ENCODE measurements at places on chromosomes 7 and 10.

- no peak for DNase-seq
Observed at GRCh38 chr7:139651308-139651707, 126.5 kb downstream of the HIPK2 start.

DNA sequence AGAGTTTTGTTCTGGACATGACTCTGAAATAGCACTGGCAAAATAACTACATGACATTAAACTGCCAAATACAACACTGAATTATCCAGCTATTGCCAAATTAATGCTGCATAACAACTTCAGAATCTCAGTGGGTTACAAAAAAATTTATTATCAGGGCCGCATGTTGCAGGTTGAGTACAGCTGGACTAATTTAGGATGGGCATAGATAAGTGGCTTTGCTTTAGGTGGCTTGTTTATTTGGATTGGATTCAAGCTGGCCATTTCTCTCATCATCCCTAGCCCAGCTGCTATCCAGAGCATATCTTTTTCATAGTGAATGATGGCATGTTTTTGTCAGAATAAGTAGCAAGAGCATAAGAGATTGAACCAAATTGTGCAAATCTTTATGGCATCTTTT is 1277.1 kb downstream of the REEP3 start:
- DNase-seq, result no peak

GRCh38 chr7:121388950-121389349 is 7.2 kb downstream of the FAM3C start:
- DNase-seq, result no peak

DNA sequence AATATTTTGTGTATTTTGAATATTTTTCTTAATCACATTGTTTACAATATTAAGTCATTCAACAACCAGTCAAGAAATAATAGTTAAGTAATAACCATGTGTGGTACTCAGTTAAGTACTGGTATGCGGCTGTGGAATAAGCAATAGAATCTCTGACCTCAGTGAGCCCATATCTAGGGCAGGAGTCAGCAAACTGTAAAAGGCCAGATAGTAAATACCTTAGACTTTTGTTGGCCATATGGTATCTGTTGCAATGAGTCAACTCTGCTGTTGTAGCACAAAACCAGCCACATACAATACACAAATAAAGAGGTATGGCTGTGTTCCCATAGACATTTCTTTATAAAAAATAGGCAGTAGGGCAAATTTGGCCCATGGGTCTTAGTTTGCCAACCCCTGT is 311.6 kb upstream of the SEMA3A start:
- DNase-seq, result no peak

DNA sequence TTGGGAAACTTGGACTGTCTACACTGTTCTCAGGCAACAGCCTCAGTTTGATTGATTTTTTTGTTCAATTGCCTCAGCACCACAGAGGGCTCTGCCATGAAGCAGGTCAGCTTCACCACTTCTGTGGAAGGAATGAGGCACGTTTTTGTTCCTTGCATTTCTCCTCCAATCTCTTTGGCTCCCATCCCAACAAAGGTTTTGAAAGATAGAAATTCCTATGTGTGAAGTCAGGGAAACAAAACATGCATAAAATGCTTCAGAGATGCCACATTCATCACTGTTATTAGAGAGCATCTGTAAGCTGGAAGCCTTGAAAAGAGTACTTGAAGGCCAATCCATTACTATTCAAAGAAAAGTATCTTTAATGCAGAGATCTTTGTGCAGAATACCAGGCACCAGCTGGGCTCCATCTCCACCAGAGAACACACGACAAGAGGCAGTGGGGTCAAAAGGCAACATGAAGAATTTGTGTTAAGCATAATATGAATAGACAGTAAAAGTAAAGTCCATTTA is 249.1 kb upstream of the LYZL1 start:
- no peak for DNase-seq

DNA sequence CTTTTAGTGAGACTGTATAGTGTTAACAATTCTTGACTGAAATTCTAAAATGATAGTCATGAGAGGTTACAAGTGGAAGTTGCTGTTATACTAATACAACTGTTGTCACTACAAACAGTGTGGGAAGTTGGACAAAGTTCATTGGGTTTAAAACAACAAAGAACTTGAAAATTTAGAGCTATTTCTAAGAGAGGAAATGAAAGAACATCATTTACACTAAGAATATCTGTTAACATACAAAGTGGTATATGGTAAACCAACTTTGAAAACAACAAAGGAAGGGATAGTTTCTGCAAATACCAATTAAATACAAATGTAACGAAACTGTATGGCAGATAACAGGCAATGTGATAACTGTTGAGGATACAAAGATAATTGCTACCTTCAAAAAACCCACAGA is 11.6 kb downstream of the MTPN start:
- DNase-seq, result no peak

- DNase-seq, result no peak
Observed at GRCh38 chr10:122191936-122192541, 79.1 kb upstream of the BTBD16 start.

DNA sequence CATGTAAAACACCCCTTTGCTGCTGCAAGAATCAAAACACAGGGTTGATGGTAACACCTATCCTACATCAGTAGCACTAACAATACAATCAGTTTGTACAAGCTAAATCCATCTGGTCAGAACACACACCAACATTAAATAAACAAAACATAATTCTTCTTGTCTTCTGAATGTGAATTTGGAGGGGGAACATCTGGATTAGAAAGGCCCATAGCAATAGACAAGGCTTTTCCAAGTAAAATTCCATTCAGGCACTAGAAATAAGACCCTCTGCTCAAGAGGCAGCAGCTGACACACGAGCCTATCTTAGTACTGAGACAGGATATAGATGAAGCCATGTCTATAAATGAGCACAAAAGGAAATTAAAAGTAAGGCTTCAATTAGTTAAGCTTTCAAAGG is 839.9 kb upstream of the LRRTM3 start:
- no peak for DNase-seq

- DNase-seq, result no peak
Observed at GRCh38 chr10:124875596-124875995, 66.3 kb upstream of the ZRANB1 start.

GRCh38 chr10:1284076-1284475 is 227.9 kb downstream of the WDR37 start:
- DNase-seq, result no peak

DNA sequence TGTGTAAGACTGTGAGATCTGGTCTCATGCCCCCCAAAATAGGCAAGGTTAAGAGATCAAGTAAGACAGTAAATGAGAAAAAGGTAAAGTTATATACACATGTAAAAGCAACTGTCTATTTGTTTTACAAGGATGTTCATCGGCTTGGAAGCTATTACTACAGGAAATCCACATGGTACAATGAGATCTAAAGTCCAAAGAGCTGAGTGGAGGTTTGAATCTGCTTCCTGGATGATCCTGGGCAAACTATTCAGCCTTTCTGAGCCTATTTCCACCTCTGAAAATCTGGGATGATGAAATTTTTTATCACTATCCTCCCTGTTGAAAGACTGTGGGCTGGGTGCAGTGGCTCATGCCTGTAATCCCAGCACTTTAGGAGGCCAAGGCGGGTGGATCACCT is 123.0 kb downstream of the IDE start:
- DNase-seq, result no peak

DNA sequence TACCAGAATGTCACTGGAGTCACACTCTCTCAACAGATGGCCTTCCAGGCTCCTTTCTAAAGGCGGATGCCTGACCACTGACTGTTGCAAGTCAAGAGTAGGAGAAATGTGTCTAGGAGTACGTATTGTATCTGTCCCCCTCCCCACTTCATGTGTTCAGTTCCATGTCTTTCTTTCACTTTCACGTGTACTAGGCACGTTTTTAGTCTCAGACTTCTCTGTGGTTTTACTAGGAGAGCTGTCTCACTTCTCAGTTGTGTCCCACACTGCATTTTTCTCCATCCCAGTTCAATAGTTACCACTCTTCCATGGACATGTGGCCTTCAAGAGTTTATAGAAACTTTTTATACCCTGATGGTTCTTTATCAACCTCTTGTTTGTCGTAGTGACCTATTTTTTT is 893.0 kb downstream of the NRG3 start:
- no peak for DNase-seq

- no peak for DNase-seq
Observed at GRCh38 chr7:36157527-36158320, 4.7 kb downstream of the EEPD1 start.

DNA sequence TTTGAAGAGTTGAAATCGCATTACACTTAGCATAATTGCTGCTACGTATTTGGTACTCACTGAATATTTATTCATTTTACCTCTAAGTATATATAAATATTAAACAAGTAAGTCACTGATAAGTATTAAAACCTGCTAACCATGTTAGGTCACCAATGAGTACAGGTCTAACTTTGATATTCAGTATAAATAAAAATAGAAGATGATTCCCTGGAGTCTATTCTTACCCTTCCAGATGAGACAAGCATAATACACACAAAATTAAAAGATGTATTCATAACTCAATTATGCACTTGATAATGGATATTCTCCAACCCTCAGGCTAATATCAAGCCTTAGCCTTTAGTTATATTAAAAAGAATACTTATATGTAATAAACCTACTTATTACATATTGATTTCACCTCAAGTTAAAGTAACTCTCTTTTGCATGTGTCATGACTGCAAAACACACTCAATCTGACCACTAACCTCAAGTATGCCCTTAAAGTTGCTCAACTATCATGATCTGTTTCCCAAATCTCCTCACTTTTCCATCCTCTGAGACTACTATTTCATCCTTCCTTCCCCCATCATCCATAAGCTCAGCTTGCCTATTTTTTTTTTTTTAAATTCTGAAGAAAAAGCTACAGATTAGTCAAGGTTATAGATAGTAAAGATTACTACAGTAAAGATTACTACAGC is 46.8 kb downstream of the IPMK start:
- no peak for DNase-seq

GRCh38 chr7:107065929-107066247 is 21.4 kb downstream of the PRKAR2B start:
- no peak for DNase-seq

DNA sequence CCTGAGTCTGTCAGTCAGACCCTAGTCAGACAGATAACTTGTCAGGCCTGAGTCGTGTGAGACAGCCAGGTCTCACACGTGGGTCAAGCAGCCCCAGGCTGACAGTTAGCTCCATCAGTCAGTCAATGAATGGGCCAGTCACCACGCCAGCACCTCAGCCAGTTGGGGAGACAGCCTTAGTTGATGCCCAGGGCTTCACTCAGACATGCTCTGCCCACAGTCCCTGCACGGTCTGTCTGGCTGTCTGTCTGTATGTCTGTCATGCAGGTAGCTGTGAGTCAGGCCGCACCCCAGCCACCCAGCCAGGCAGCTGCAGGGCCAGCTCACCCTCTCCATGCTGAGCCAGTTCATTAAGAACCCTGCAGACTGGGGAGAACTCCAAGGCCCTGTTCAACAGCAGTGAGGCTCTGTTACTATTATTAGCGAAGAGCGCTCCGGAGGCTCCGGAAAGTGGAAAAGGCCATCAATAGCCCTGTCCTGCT is 141.1 kb upstream of the PCBD1 start:
- no peak for DNase-seq

GRCh38 chr7:137084607-137085380 is 216.3 kb downstream of the CHRM2 start:
- no peak for DNase-seq

DNA sequence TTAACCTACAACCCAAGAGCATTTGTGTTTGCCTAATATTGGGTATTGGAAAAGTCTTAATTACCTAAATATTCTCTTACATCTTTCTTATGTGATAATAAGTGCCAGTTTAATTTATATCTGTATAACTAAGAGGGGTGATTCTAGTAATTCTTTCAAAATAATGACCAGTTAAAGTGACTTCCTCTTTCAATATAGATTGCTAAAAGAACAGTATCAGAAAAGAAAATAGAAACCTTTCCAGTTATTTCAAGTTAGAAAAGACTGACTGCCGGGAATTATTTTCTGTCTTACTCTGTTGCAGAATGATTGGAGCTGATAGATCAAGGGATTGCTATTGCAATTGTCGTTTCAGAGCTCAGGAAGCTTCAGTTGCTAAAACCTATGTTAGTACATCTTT is 525.0 kb upstream of the SEMA3D start:
- DNase-seq, result no peak

DNA sequence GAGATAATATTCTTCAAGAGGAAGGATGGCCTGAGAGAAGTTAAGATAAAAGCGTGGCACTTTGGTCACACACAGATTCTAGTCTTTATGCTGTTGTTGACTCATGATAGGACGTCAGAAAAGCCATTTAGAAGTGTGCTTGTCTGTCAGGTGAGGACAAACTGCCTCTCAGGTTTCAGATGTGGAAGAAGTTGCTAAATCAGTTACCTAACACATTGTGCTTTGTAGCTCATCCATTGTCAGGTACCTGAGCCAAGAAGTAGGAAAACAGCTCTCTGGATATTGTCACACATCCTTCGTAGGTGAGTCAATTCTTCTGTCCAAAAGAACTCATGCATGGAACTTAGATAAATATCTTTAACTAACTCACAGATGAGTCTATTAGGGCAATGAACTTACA is 49.5 kb upstream of the PHYHIPL start:
- DNase-seq, result no peak

DNA sequence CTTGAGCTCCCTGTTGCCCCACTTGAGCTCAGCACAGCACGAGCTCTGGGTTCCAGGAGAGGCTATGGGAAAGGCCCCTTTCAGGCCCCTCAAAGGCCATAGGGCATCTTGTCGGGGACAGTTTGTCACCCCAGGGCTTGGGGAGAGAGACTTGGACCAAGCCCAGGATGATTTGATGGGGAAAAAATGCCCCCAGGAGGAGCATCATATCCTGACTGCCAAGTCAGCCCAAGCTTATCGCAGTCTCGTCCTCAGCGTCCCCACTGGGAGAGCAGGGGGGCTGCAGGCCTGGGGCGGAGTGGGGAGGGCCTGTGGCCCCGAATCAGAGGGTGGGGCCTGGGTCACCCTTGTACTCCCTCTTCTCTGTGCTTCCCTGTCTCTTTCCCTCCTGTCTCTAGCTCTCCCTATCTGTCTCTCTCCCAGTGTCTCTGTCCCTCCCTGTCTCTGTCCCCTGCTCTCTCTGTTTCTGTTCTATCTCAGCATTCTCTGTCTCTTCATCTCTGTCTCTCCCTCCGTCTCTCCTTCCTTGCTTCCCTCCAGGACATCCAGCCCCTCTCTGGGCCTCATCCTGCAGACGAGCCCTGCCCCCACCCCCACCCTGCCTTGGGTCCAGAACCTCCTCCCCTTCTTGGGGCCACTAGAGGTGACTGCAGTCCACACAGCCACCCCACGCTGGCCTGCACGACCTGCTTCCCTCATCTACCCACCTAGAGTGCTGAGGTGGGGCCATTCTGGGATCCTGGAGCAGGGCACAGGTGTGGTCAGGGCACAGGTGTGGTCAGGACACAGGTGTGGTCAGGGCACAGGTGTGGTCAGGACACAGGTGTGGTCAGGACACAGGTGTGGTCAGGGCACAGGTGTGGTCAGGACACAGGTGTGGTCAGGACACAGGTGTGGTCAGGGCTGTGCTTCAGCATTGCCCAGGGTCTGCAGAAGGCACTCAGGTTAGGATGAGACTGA is 17.3 kb upstream of the GRIFIN start:
- DNase-seq, result no peak

DNA sequence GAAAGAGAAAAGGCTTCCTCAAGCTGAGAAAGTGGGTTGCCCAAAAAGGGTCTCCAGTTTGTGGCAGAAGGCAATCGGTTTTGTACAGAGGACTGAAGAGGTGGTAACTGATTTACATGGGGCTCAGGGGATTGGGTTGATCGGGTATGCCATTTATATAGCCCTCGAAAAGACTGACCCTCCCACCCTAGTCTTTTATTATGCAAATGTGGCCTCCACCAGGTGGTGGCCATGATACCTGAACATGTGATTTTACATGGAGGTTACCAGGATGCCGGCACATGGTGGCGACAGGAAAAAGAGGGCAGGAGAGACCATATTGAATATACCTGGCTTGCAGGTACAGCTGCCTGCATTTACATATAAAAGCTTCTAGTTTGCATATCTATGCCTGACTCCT is 36.7 kb downstream of the ATE1 start:
- DNase-seq, result no peak

All from activated naive CD4-positive, alpha-beta T cell (primary cell).